Kidney glomerular epithelial cell (primary cell): ENCODE measurements at places on chromosomes 12 and 14.

DNA sequence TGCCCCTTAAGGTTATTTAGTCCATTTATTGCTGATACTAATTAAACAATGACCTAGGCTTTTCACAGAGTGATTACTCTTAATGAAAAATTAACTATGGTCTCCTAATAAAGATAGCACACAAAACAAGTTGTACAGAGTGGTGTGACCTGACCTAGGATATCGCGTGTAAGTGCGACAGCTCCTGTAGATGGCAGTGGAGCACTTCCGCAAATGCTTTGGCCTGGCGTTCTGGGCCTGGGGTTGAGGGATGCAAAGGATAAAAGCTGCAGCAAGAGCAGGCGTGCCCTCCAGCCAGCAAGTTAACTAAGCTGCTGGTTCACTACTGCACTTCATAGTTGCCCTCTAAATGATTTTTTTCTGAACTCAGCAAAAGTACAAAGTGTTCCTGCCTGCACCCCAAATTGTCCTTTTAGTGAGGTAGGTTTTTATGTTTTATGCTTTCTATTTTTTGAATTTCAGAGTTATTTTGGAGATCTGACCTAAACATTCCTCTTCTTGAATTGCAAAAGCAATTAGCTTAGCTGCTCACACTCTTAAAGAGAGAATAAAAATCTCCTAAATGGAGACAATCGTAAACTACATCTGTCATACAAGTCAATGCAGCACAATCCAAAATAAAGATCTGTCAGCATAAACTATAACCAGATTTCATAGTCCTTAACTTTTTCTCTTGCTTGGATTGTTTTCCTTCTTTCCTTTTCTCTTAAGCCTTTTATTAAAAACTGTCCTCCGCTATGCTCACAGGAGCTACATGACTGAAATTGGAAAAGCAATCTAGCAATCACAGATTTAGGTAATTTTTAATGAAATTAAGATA is 379.6 kb downstream of the LRIG3 start:
- peak; percentile 71 for DNase-seq

DNA sequence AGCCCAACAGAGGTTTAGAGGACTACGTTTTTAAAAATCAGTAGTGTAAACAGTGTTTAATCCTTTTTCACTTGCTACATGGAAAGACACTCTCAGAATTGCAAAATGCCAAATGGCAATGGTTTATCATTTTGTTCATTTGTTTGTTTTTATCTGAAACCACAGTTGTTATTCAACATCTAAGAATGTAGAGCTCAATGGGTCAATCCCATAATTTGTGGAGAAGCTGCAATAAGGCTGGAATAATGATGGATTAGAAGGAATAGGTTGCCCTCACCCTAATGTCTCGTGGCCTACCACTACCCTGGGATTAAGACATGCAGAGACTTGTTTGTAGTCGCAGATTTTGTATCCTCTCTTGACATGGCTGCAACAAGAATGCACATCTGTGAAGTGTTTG is 115.7 kb downstream of the LLPH start:
- no peak for DNase-seq

DNA sequence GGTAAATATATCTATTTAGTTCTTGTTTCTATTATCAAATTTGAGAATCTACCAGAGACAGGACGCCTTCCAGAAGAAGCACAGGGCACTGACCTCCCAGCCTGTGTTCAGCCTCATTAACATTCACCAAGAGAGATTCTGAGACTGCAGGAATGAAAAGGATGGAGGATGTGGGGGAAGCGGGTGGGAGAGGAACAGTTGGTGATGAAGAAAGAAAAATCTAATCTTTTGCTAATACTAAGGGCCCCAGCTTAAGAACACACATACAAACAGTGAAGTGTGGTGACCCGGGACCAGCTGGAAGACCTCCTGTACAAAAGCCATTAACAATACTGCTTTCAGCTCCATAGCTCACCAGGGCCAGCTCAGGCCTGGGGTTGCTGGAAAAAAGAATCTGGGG is 160.5 kb downstream of the NUAK1 start:
- DNase-seq, result peak; percentile 50

GRCh38 chr12:123971449-123971769 is 1.2 kb downstream of the CCDC92 start:
- no peak for DNase-seq

- no peak for DNase-seq
Observed at GRCh38 chr12:29838768-29839167, 55.0 kb upstream of the TMTC1 start.
